Stimulated activated CD4-positive, alpha-beta T cell treated with anti-CD3 and anti-CD28 coated beads, Interleukin-12 subunit alpha, Interleukin-12 subunit beta, amount 100 ng/mL, for 4 hours (primary cell): ENCODE measurements at places on chromosomes 16 and 17.
A peak's percentile ranks its signal among the peaks of the same experiment; 100 is the strongest.

- no peak for DNase-seq
These were observed 4.6 kb downstream of the SLC25A10 start for GRCh38 chr17:81716674-81716996.

GRCh38 chr16:29310852-29311314 lies 95.6 kb downstream of the NPIPB11 start:
- DNase-seq = no peak

DNA sequence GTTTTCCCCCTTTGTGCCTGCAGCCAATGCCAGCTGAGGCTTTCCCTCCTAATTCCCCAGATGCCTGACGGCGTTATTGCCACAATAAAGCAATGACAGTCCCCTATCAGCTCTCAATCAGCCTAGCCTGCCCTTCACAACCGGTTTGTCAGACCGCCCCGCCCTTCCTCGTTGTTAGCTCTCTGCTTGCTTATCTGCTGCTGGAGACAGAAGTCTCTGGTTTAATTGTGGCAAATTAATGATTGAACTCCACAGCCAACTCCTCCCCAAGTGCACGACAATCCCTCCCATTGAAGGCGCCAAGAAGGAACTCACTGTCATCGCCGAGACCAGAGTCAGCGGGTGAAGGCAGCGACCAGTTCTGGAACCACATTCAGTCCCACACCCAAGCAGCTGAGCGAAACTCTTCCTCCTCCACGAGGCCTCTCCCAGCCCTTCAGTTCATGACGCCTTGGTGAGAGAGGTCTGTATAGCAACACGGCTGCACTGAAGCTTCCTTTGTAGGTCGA lies 474.4 kb downstream of the SLC39A11 start:
- no peak for DNase-seq

GRCh38 chr17:40072735-40073346 lies 10.1 kb downstream of the THRA start:
- no peak for DNase-seq

DNA sequence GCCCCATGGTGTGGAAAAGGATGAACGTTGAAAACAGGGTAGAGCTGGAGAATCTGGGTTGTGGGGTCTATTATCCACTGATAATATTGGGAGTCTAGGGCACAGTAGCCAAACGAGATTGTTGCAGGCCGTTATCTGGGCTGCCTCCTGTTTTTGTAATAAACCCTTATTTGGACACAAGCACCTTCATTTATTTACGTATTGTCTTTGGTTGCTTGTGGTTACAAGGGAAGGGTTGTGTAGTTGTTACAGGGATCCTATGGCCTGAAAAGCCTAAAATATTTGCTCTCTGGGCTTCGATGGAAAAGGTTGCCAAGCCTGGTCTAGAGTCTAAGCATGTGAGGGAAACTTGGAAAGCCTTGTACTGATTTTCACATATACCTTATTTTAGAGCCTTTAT lies 4.3 kb upstream of the SMARCE1 start:
- DNase-seq = no peak

GRCh38 chr16:982145-983043 lies 824 bp downstream of the SOX8 start:
- DNase-seq = no peak

DNA sequence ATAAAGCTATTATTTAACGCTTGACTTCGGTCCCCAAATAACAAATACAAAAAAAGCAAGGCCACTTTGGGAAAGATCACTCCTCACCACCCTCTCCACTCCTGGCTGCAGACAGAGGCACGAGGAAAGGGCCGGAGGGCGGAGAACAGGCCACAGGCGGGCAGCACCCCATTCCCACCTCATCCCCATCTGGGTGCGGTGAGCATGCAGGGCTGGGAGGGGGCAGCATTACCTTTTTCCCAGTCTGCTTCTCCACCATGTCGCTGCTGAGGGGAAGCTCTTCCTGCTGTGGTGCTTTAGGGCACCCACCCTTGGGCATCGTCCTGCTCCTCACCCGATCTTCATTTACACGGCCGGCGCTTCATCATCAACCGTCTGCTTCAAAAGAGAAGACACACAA lies 99.2 kb downstream of the ZNF778 start:
- no peak for DNase-seq

- no peak for DNase-seq
These were observed 25.5 kb downstream of the ADAMTS18 start for GRCh38 chr16:77409311-77409710.

GRCh38 chr17:17525311-17525710 lies 29.1 kb upstream of the RASD1 start:
- DNase-seq = no peak

GRCh38 chr17:42422412-42422957 lies 571 bp downstream of the CAVIN1 start:
- DNase-seq = peak; percentile 31

DNA sequence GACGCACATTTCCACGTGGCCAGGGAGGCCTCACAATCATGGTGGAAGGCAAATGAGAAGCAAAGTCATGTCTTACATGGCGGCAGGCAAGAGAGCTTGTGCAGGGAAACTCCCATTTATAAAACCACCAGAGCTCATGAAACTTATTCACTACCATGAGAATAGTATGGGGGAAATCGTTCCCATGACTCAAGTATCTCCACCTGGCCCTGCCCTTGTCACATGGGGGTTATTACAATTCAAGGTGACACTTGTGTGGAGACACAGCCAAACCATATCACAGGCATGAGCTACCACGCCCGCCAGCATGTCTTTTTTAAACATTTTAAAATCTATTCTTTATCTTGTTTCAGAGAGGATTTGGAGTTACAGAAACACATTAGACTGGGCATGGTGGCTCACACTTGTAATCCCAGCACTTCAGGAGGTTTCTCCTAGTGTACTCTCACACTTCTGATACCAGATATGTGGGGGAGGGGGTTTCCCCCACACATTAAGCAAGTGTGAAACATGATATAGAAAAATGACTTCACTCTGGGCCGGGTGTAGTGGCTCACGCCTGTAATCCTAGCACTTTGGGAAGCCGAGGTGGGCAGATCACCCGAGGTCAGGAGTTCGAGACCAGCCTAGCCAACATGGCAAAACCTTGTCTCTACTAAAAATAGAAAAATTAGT lies 5.6 kb upstream of the ATMIN start:
- no peak for DNase-seq

- no peak for DNase-seq
These were observed 15.0 kb downstream of the RIPOR1 start for GRCh38 chr16:67543582-67543981.

- DNase-seq = no peak
These were observed 4.4 kb downstream of the SHBG start for GRCh38 chr17:7634384-7634783.

GRCh38 chr16:78778101-78779004 lies 678.9 kb downstream of the WWOX start:
- DNase-seq = no peak

GRCh38 chr17:81529437-81529803 lies 1.2 kb downstream of the FSCN2 start:
- no peak for DNase-seq

DNA sequence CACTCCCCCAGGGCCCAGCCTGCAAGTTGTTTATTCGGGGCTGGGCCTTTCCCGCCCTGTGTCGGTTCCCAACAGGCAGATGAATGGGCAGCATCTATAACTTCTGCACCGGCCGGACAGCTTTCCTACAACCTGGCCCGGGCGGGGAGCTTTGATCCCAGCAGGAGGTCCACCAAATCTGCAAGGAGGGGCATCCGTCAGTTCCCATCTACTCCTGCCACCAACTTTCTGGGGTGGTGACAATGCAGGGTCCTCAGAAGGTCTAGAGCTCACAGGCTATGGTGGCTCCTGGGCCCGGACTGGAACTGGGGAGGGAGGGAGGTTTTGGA lies 211.9 kb downstream of the NTN1 start:
- DNase-seq = no peak

DNA sequence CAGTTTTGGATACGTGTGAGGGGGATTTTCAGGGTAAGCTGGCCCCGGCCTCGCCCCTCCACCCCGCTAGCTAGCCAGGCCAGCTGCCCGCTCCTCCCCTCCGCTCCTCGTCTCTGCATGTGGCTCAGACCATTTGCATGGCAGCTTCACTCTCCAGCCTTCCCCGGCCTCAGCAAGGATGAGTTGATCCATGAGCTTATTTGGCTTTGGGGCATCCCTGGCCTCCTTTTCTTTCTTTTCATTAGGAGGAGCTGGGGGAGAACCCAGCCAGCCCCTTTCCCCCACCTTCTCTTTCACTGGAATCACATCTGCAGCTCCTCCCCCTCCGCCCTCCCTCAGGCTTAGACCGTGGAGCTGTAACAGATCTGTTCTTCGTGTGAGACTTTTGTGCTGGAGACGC lies 30.7 kb downstream of the ELAC2 start:
- no peak for DNase-seq

DNA sequence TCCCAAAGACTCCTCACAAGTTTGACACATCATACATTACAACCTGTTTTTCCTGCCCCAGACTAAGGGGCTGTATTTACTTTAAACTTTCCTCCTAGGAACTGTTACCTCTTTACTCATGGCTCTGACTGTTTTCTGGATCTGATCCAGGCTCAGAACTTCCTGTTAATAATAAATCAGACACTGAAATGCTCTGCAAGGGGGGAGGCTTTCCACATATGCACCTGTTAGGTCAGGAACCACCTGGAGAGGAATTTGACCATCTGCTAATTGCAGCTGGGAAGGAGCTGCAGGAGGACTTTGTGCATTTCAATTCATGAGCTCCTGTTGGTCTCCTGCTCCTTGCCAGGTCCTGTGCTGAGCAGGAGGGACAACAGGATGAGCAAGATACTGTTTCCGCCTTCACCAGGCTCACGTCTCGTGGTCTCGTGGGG lies 476.9 kb upstream of the CDH5 start:
- no peak for DNase-seq

- no peak for DNase-seq
These were observed 24.0 kb downstream of the LIMD2 start for GRCh38 chr17:63675607-63676546.

- no peak for DNase-seq
These were observed 205.6 kb downstream of the SPECC1 start for GRCh38 chr17:20214794-20215193.

DNA sequence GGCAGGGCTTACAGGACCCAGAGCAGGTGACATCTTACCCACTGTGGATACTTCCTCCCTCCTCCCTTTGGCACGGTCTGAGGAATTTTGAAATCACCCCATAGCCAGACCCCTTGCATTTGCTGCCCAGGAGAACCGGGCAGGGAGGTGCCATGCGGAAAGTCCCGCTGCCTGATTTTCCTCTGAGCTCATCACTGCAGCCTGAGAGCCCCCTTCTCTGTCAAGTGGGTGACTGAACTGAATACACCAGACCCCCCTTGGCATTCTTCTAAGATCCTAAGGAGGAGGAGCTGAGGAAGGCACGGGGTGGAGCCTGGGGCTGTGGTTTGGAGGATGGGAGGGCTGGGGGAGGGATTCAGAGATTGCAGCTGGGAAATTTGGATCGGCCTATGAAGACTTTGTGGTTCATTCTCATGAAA lies 173.4 kb downstream of the RAB11FIP4 start:
- DNase-seq = no peak

DNA sequence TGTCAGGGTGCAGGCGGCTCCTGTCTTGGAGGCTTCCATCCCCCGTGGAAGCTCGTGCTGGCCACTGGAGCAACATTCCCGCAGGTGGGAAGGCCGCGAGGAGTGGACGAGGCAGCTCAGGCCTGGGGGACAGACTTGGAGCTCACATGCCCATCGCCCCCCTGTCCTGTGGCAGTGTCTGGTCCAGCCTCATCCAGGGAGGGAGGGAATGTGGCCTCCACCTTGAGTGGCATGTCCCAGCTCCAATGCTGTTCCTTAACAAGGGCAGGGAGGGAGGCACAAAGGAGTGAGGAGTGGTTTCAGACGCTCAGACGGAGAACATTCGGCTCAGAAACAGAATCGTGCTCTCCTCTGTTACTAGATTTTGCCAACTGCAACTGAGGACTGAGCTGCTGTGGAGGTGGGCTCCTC lies 159.4 kb upstream of the CHMP6 start:
- DNase-seq = no peak

- no peak for DNase-seq
These were observed 266.2 kb upstream of the FOXF1 start for GRCh38 chr16:86244158-86244557.

GRCh38 chr17:71023249-71024030 lies 854.1 kb downstream of the KCNJ2 start:
- no peak for DNase-seq

GRCh38 chr17:41777574-41778188 lies 8.8 kb downstream of the JUP start:
- DNase-seq = no peak

DNA sequence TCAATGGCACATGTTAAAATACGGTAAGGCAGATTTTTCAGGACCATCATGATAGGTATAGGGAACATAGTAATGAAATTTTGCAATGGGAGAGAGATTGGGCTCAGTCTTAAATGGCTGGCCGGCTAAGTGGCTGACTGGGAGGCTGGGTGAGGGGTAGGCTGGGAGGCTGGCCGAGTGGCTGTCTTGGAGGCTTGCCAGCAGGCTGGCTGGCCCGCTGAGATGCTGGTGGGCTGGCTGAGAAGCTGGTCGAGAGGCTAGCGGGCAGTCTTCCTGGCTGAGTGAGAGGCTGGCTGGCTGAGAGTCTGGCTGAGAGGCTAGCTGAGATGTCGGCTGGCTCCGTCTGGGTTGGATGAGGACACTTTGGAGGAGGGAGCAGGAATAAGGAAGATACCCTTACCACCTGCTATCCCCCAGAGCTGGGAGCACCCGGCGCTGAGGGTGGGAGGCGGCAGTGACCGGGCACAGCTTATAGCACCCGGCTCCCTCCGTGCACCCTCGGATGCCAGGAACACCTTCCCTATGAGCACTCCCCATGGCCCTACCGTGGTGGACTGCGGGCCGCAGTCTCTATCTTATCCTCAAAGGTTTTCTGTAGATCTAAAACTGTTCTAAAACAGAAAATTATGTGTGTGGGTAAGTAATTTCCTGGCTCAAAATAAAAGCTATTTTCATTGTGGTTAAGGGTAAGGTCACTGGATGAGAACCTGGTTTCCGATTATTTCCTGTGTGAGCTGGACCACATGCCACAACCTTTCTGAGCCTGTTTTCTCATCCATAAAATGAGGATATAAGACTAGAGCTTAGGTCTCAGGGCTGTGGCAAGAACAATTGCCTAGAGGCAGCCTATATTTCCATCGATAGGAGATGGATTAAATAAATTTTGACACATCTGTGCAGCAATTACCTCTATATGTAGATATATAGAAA lies 34.5 kb upstream of the TMC5 start:
- no peak for DNase-seq

- no peak for DNase-seq
These were observed 65.5 kb upstream of the DOC2B start for GRCh38 chr17:246851-247421.

DNA sequence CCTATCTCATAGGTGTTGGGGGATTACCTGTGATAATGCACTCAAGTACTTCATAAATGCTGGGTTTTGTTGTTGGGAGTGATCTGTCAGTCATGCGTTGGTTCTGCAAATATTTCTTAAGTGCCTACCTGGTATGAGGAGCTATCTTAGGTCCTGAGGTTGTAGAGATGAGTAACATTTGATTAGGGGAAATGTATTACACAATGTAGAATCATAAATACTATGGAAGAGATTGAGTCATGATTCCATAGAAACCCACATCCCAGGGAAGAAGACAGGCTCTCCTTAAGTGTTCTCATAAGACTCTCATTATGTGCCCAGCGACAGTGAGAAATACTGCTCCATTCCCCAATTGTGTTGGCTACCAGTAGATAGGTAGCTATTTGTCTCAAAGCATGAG lies 240.1 kb downstream of the FTO start:
- no peak for DNase-seq

- no peak for DNase-seq
These were observed 32.8 kb upstream of the MNT start for GRCh38 chr17:2433696-2434095.
